ENCODE measurements at places on chromosomes 3 and 15.

DNA sequence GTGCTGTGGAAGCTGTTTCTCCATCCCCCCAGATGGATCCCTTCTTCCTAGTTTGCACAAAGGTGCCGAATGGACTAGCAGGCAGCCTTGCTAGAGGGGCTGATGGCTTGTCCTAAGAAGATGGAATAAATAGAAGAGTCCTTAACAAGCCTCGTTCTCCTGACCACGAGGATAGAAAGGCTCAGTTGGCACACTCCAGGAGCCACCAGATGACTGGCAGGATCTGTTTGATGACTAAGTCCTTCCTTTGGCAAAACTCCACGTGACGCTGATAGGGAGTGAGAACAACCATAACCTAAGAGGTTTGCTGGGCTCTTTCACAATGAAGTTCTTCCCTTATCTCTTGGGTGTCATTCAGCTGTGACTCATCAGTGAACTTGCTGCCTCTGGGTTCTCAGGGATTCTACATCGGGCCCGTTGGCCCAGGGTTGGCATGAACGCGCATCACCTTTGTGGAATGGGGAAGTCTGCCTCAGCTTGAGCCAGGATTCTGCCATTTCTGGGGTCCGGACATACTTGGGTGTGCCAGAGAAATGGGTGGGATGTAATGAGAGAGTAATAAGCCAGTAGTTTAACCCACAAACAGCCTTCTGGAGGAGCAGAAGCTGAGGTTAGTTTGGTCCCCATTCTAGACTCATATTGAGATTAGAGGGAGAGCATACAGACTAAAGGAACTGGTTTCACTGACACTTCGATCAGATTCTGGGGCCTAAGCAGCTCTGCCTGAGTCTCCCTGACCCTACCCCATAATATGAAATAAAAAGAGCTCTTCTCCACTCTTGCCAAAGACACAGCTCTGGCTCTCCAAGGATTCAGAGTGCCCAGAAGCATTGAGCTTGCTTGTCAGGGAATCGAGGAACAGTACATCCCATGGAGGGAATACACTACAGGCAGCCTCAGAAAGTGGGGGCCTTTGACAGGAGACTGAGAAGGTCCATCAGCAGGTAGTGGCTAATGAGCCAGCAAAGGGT lies 2.0 kb upstream of the MELTF start:
- DNase-seq = no peak

DNA sequence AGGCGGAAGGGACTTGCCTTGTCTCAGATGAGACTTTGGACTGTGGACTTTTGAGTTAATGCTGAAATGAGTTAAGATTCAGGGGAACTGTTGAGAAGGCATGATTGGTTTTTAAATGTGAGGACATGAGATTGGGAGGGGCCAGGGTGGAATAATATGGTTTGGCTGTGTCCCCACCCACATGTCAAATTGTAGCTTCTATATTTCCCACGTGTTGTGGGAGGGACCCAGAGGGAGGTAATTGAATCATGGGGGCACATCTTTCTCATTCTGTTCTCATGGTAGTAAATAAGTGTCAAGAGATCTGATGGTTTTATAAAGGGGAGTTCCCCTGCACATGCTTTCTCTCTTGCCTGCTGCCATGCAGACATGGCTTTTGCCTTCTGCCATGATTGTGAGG lies 89.2 kb downstream of the CGGBP1 start:
- no peak for DNase-seq

DNA sequence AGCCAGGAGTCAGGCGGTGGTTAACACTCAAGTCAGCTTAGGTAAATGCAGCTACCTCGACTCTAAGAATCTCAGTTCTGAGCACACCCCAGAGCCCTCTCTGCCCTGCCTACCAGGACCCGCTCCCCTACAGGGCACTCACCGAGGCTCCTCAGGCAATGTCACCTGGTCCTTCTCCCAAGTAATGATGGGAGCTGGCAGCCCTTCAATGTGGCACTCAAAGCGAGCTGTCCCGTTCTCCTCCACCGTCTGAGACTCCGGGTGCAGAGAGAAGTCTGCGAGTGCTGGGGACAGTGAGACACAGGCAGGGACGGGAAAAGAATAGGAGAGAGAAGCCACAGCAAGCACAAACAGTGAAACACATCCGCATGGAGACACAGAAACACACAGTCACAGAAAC lies 12.7 kb downstream of the IGDCC4 start:
- DNase-seq = no peak

GRCh38 chr3:11826628-11827265 lies 19.9 kb downstream of the TAMM41 start:
- DNase-seq = no peak

DNA sequence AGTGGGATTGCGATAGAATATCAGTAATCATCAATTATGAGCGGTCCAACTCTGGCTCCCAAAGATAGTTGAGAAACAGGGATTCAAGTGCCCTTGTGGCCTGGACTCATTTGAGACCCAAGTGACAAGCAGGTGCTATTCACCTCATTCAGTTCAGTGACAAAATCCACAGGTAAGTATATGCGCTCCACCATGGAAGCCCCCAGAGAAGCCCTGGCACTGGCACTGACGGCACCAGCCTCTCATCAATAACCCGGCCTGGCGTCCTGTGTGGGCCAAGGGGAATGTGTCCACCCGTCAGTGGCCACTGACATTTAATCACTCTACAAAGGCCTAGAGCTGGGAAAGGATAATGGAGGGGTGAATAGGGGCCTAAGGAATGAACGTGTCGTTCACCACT lies 117.2 kb downstream of the ADCY5 start:
- DNase-seq = no peak

GRCh38 chr15:38320181-38320580 lies 67.5 kb downstream of the SPRED1 start:
- DNase-seq = no peak

- DNase-seq = no peak
Measured at GRCh38 chr3:39408493-39409372, 2.2 kb downstream of the RPSA start.

DNA sequence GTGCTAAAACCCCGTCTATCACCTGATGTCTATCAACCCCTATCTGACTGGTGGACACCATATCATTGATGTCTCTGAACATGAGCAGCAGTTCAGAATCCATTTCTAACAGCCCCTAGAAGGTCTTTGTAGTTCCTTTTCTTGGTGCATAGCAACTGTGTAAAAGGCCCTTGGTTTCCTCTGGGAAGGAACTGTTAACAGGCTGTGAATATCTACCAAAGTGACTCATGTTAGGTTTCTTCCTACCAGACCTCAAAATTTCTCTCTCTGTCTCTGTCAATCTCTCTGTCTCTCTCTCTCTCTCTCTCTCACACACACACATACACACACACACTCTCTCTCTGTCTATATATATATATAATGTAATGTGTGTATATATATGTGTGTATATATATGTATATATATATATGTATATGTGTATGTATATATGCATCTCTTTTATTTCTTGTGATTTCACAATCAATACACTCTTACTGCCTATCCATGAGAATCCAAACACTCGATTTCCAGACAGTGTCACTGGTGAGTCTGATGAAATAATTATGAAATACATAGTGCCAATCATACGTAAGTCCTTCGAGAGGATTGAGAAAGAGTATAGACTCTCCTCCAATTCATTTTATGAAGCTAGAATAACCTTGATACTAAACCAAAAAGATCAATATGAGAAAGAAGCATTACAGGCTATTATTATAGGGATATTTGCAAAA lies 335.9 kb upstream of the SLCO3A1 start:
- no peak for DNase-seq

DNA sequence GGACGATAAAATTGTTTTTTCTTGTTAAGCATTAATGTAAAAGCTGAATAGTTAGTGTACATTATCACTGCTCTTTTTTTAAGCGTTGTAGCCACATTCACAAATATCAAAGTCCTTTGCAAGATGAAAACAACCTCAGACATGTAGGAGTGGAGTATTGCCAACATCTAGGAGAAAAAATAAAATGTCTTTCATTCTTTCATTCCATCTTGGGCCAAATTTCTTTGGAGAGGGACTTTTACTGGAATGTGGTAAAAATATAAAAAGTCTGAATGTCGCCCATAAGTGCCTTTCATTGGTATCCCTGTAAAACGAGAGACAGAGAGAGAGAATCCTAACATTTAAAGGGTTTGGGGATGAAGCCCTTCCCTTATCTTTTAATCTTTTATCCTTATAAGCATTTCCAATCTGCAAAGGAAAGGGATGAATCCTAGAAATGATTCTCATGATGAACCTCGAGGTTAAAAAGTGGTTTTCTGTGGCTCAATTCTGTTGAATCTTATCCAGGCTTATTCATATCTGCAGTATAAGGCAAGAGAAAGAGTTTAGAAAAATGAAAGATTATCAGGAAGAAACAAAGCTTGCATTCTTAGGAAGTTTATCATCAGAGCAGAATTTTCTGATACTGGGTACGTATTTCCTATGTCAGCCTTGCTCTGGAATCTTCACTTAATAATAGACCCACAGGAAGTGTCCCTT lies 1031.7 kb downstream of the MCTP2 start:
- no peak for DNase-seq

DNA sequence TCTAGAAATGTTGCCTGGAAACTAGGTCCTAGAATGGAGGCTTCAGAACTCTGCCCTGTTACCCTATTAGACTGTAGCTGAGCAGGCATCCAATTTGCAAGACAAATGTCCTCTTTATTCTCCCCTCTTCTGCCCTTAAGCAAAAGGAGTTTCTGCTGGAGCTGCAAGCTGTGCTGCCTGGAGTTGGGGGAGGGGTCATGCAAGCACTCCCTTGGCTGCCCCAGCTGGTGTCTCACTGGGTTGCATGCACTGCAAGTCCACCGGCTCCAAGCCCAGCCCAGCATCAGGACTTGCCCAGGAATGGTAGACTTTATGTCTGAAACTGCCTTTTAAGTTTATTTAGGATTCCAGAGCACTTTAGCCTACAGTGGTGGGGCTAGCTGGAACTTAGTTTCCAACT lies 15.7 kb upstream of the RBP2 start:
- no peak for DNase-seq

GRCh38 chr3:39971559-39972031 lies 162.2 kb downstream of the MYRIP start:
- DNase-seq = no peak

GRCh38 chr15:87986776-87987175 lies 269.8 kb downstream of the NTRK3 start:
- DNase-seq = no peak

DNA sequence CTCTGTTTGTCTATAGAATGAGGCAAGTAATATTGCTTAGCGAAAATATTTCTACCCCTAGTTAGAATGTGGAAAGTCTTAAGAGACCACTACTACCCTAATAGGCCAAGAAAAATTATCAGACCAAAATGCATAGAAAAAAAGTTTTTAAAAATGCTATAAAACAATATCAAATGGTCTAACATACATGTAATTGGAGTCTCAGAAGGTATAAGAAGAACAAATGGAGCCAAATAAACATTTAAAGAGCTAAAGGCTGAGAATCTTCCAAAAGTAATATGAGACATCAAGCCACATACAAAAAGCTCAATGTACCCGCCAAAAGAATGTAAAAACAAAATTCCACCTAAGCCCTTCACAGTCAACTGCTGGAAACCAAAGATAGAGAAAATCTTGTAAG lies 133.5 kb upstream of the GADL1 start:
- DNase-seq = no peak

DNA sequence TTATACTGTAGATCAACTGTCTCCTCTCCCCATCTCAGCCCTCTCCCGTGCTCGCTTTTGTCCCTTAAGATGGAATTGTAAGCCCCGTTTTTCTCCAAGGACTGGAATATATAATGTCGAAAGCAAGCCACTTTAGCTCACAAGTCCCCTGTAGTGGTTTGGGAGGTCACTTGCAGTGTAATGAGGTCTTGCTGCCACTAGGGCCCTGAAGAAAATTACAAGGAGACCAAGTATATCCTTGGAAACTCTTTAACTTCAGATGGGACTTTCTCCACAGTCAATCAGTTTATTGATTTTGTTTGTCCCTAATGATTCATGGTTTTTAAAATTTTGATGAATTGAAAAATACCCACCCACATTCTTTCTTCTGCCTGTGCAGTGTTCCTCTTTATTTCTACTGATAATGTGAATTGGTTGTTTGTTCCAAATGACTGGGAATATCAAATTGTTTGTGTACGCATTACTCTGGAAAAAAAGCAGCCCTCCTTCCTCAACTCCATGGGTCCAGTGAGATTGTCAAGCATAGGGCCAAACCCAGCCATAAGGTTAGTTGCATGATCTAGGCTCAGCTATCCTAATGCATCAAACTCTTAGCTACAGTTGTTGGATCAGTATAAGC lies 294.8 kb downstream of the MCTP2 start:
- no peak for DNase-seq

DNA sequence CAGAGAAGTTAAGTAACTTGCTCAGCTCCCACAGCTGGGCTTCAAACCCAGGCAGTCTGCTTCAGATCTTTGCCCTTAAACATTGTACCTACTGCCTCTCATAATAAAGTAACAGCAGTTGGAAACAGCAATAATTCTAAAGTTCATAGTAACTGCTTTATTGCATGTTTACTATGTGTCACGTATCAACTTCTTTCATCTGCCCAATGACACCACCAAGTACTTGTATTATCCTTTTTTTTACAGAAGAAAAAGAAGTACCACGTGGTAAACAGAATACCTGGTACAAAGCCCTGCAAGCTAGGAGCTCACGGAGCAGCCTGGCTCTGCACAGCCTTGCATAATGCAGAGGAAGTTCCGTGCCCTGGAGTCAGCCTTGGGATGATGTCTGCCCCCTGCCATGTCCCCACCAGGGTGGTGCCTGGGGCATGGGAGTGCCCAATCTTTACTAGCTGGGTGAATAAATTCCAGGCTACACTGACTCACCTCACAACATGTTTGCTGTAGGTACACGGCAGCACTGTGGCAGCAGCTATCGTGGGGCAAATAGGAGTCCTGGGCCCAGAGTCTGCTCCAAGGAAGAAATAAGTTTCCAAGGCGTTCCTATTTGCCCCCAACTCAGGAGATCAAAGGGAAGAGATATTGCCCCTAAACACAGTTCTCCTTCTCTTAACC lies 77.2 kb downstream of the LDHAL6B start:
- no peak for DNase-seq

DNA sequence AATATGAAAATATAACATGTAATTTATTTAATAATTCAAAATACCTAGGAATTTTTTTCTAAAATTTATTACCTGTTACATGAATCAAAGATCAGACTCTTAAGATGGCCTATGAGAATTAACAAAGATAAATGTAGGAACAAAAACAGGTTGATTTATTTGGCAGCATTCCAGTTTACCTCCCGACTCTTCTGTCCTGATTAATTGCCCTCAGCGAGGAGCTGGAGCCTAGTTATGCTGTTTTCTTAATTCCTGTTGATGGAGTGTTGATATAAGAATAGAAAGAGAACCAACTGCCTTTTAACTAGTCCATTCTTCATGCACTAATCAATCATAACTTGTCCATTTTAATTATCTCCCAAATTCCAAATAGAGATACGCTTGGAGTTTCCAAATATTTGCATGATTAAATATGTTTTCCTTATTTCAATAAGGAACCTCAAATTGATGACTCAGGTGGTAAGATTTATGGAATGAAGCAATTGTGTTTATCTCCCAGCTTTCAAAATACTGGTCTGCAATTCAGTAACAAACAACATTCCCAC lies 10.6 kb upstream of the CPB1 start:
- no peak for DNase-seq

GRCh38 chr15:66864871-66865281 lies 162.8 kb downstream of the SMAD6 start:
- DNase-seq = no peak

Data from activated T-helper 1 cell treated with anti-CD3 and anti-CD28 coated beads, Interleukin-2, amount 50 U/mL, for 16 hours (primary cell).